ENCODE measurements at places on chromosomes 1 and 21.
A peak's percentile ranks its signal among the peaks of the same experiment; 100 is the strongest.

- DNase-seq = no peak
These were observed 119.7 kb downstream of the PROX1 start for GRCh38 chr1:214107322-214108096.

DNA sequence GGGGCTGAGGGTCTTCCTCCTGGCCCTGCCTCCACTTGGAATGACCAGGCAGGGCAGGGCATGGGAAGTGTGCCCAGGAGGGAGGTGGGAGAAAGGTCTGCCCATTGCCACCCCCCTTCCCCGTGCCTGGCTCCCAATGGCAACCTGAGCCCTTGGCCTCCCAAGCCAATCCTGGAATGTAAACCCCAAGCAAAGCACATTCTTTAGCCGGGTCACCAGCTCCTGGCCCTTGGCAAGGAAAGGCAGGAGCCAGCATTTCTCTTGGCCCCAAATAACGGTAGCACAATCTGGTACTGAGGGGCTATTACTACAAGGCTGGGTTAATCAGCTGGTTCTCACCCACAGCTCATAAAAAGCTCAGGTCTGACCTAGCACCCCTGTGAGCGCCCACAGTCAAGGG lies 6.9 kb upstream of the NUAK2 start:
- no peak for DNase-seq

GRCh38 chr1:26094677-26095383 lies 16.8 kb upstream of the PDIK1L start:
- DNase-seq = no peak

GRCh38 chr1:29179641-29180184 lies 2.0 kb downstream of the SRSF4 start:
- DNase-seq = no peak

DNA sequence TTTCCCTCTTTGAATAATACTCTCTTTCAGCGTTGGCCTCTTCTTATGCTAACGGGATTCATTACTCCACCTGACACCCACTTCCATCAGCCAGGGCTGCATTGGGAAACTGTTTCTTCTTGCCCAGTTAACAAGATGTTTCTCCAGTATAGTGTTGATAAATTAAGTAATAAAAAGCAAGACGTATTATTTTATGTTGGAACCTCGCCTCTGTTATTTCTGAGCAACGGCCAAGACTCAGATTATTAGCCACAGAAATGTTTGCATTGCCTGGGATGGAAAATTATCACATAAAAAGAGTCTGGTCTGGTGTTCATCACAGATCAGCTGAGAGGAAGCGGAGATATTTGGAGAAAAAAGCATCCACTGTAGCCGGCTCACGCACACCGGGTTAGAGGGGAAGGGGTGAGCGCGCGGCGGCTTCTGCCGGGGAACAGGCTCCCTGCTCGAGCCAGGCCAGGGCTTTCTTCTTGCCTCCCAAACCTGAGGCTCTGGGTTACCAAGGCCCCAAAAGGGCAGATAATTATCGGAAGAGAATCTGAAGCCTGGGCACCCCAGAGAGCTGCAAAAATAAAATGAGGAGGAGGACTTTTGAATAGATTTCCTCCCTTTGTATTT lies 189.5 kb downstream of the PRDM16 start:
- no peak for DNase-seq

DNA sequence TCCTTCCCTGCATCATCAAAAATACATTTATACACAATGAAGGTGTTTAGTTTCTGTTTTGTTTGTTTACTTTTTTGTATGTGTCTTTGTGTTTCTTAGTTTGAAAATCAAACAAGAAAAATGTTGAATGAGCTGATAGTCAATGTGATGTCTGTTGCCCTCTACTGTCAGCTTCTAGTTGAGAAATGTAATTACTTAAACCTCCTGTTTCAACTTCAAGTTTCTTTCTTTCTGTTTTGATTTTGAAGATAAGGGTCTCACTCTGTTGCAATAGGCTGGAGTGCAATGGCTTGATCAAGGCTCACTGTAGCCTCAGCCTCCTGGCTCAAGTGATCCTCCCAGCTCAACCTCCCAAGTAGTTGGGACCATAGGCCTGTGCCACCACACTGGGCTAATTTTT lies 37.5 kb downstream of the SPTA1 start:
- no peak for DNase-seq

GRCh38 chr21:37208056-37208721 lies 58.9 kb downstream of the VPS26C start:
- no peak for DNase-seq

GRCh38 chr1:241482761-241483250 lies 36.7 kb downstream of the FH start:
- no peak for DNase-seq

DNA sequence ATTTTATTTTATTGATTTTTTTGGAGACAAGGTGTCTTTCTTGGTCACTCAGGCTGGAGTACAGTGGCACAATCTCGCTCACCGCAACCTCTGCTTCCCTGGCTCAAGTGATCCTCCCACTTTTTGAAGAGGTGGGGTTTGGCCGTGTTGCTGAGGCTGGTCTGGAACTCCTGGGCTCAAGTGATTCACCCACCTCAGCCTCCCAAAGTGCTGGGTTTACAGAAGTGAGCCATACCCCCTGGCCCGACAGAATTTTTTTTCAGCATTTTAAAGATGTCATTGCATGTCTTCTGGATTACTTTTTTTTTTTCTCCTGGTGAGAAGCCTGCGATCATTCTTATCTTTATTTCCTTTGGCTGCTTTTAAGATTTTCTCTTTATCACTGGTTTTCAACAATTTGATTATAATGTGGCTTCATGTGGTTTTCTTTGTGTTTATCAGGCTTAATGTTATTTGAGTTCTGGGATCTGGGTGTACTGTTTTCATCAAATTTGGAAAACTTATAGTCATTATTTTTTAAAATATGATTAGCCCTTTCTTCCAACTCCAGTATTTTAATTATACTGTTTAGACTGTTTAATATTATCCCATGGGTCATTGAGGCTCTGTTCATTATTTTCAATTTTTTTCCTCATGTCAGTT lies 23.1 kb upstream of the PTBP2 start:
- no peak for DNase-seq

DNA sequence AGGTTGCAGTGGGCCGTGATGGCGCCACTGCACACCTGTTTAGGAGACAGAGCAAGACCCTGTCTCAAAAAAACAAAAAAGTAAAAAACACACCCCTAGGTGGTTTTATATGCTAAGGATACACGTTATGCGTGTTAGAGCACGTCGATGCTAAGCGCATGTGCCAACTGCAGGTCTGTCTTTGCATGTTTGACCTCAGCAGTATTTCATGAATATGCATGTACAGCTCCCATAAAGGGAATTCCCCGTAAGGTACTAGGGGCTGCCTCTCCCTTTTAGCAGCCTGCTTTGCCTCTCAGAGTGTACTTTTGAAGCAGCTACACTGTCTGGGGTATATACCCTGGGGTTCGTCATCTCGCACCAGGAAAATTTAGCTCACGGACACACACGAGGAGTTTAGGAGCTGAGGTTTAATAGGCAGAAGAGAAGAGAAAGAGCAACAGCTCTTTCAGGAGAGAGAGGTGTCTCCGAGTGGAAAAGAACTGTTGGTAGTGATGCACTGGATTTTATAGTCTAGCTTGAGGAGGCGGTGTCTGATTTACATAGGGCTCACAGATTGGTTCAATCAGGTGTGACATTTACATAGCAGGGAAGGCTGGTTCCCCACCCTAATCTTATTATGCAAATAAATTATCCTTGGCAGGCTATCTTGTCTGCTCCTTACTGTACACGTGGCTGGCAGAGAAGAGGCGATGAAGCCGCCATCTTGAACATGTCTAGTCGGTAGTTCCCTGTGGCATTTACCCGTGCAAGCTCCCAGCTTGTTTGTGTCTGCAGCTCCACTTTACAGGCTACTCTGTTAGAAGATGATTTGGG lies 4.2 kb upstream of the OTUD3 start:
- DNase-seq = no peak

DNA sequence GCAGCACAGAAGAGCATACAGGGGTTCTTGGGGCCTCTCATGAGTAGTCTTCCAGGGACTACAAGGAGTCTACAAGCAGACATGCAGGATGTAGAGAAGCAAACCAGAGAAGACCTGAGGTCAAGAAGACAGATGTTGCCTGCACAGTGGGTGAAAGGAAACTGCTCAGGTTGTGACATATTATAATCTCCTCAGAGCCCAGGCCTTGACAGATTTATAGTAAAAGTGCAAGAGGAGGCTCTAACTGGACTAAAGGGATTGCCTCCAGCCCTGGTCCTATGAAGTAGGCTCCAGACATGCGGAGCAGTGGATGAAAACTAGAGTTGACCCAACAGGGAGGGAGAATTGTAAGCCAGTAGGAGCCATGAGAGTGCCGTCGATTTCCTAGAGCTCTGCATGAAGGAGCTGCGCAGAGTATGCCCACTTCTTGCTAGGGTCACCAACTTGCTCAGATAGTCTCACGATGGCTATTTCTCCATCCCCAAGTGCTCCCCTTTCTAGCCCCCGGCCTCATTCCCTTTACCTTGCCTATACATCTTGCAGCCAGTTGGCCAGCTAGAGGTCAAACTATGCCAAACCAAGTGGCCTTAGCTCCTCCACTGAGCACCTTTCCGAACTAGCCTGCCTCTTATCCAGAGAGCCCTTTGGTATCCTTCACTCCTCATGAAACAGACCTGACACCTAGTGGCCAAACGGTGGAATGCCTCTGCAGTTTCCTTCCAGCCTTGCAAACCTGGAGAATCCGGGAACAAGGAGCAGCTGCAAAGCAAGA lies 36.2 kb upstream of the IPO9 start:
- DNase-seq = no peak

- peak; percentile 46 for DNase-seq
These were observed 841 bp downstream of the ADSS2 start for GRCh38 chr1:244450597-244451538.

DNA sequence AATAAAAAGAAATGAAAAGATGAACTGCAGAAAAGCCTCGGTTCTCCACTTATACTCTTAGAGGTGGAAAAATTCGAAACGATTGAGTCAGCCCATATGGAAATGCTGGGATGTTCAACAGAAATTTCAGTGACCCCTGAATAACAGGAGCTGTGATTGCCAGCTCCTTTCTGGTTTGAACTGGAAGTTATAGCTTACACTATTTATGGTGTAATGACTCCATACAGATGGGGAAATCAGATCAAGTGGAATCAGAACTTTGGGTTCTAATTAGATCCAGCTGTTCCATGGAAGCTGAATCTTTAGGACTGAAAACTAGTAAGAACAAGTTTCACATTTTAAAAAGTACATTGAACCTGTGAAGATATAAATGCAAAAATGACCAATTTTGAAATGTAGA lies 569.3 kb upstream of the ZRANB2 start:
- no peak for DNase-seq

- no peak for DNase-seq
These were observed 7.9 kb upstream of the SMYD2 start for GRCh38 chr1:214272964-214273533.

- DNase-seq = no peak
These were observed 36.5 kb downstream of the PLA2G4A start for GRCh38 chr1:186865253-186865652.

GRCh38 chr1:65025794-65026193 lies 59.4 kb upstream of the JAK1 start:
- DNase-seq = no peak

- DNase-seq = no peak
These were observed 10.3 kb downstream of the ADGRB2 start for GRCh38 chr1:31753707-31754349.

GRCh38 chr1:20702416-20702815 lies 15.4 kb downstream of the KIF17 start:
- DNase-seq = no peak

- no peak for DNase-seq
These were observed 176.8 kb upstream of the PTBP2 start for GRCh38 chr1:96544831-96545221.

DNA sequence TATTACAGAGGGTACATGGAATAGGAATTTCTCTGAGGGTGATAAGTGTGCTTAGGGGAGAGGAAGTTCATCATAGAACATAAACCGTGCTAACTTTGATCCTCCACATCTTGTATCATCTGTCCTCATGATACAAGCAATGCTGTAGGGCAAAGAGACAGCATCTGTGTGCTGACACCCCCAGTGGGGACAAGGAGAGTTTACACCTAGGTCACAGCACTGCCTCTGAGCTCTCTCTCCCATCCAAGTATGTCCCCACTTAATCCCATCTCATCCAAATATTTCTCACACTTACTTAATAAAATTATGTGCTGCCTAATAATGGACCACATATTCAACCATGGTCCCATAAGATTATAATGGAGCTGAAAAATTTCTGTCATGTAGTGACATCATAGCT lies 4.3 kb upstream of the TEDDM1 start:
- DNase-seq = no peak

DNA sequence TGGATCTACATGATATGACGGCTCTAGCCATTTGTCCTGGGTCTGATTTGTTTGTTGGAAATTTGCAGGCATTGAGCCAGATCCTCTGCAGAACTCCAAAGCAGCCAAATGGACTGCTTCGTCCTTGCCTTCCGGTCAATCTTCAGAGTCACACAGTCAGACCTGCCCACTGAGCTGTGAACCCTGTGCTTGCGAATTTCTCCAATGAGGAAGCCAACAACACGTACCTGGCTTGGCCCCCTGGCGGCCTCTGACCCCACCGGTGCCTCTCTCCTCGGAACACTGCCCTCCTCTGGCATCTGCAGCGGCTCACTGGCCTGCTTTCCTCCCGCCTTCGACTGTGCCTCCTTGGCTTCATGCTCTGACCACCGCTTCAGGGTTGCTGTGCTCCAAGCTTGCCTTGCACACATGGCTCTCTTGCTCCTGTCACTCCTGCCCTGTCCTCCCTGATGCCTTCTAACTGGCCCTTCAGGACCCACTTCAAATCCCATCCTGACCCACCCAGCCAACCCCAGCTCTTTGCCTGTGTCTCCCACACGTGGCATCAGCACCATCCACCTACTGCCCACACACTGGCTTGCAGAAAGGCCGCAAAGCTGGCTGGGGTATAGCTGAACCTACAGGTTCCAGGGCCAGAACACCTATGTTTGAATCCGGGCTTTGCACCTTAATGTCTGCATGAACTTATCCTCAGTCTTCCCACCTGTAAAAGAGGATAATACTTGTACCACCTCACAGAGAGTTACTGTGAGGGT lies 128.2 kb downstream of the KCNN3 start:
- no peak for DNase-seq

DNA sequence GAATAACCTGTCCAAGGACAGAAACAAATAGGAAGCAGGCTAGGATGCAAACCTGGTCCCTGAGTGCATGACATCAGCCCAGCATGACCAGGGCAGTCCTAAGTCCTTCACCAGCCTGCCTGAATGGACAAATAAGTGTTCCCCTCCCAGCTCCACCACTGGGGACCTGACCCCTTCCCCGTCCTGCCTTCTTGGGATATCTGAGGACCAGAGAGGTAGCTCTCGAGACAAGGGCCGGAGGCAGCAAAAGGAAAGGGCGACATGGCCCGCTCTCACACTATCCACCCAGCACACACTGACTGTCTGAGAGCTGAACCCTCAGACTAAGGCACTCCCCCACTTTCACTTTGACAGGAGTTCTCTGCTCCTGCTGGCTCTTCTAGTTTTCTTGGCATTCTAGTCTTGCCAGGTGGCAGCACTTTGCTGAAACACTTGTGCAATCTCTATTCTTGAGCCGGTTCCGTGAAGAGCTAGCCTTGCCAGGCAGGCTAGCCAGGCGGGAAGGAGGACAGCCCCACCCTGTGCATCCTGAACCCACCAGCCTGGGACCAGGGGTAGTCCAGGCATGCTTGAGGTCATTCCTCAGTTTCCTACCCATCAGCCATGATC lies 251.1 kb upstream of the RAB4A start:
- DNase-seq = no peak

- DNase-seq = no peak
These were observed 57.0 kb downstream of the HLCS start for GRCh38 chr21:36909423-36909822.

- DNase-seq = no peak
These were observed 14.7 kb upstream of the ATF3 start for GRCh38 chr1:212593821-212594251.

GRCh38 chr1:195897076-195897475 lies 711.2 kb downstream of the KCNT2 start:
- no peak for DNase-seq
